ENCODE measurements at places on chromosomes 3 and 15.

DNA sequence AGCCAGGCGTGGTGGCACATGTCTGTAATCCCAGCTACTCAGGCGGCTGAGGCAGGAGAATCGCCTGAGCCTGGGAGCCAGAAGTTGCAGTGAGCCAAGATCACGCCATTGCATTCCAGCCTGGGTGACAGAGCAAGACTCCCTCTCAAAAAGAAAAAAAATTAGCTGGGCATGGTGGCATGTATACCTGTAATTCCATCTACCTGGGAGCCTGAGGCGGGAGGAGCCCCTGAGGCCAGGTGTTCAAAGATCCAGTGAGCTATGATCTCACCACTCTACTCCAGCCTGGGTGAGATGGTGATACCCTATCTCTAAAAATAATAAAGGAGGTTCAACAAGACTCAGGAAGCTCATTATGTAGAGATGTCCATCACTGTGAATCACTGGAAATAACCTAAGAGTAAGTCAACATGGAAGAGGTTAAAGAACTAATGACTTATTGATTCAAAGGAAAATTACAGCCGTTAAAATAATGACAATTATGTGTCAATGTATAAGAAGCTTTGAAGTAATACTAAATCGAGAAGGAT is 19.8 kb upstream of the RAB7A start:
- no peak for DNase-seq

GRCh38 chr3:175127075-175127662 is 268.0 kb downstream of the NAALADL2 start:
- no peak for DNase-seq

- DNase-seq: no peak
These were observed 13.6 kb downstream of the ACKR2 start for GRCh38 chr3:42822828-42823227.

DNA sequence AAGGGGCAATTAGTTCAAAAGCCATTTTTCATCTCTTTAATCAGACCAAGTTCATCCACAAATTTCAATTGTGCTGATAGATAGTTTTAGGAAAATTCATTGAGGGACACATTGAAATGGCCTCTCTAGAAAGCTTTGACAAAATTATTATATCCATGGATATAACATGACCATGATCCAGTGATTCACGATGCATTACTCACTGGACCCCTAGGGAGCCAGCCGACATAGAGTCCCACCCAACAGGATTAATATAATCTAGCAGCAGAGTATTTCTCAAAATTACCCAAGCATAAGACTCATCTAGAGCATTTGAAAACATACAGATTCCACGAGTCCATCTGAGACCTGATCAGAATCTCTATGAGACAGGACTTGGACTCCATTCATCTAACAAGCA is 100.3 kb downstream of the FRMD5 start:
- no peak for DNase-seq

DNA sequence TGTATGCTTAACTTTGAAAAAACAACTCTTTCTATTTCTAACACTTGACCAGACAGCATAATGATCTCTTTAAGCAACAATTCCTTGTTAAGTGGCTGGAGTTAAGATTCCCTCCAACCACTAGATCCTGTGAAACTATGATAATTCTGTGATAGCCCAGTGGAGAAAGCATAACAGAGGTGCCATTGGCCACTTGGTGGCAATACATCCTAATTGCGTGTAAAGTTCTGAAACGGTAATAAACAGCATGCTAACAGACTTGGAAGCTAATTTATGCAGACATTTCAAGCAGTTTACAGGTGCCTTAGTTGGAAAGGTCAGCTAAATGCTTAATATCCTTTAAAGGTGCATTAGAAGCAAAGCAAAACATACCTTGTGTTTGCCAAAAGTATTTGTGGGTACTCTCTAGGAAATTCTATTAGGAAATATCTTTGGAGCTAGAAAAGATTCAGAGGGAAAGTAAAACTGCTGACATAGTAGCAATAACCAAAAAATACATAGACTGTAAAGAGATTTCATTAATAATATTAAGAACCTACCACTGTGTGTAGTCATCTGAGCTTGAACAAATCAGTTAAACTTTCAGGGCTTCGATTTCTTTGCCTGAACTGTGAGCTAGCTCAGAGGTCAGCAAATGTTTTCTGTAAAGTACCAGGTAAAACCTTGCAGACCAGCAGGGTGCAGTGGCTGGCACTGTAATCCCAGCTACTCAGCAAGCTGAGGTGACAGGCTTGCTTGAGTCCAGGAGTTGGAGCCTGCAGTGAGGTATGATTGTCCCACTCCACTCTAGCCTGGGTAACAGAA is 19.0 kb upstream of the CSTA start:
- DNase-seq: peak; percentile 19

GRCh38 chr3:45143673-45144671 is 2.2 kb downstream of the CDCP1 start:
- no peak for DNase-seq

- DNase-seq: peak; percentile 19
These were observed 5.9 kb upstream of the ADGRG7 start for GRCh38 chr3:100603469-100603868.

DNA sequence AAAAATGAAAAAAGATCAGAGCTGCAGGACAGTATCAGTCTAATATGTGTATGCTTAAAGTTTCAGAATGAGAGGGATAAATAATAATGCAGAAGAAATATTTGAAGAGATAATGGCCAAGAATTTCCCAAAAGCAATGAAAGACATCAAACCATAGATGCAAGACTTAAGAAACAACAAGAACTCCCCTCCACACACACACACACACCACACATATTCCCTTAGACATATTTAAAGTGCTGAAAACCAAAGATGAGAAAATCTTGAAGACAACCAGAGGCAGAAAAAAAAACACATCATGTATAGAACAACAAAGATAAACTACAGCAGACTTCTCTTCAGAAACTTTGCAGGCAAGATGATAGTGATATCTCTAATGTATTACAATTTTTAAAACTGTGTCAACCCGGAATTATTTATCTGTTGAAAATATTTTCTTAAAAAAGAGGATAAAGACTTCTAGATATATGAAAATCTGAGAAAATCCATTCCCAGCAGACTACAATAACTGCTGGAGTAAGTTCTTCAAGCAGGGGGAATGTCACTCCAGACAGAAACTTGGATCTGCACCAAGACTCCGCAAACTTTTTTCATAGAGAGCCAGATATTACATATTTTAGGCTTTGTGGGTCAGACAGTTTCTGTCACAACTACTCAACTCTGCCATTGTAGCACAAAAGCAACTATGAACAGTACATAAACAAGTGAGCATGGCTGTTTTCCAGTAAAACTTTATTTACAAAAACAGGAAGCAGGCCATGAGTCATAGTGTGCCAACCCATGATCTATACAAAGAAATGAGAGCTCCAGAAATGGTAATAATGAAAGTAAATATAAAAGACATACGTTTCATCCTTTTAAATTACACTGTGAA is 223.4 kb upstream of the CGNL1 start:
- DNase-seq: no peak

GRCh38 chr15:98923171-98923570 is 84.4 kb downstream of the PGPEP1L start:
- no peak for DNase-seq

DNA sequence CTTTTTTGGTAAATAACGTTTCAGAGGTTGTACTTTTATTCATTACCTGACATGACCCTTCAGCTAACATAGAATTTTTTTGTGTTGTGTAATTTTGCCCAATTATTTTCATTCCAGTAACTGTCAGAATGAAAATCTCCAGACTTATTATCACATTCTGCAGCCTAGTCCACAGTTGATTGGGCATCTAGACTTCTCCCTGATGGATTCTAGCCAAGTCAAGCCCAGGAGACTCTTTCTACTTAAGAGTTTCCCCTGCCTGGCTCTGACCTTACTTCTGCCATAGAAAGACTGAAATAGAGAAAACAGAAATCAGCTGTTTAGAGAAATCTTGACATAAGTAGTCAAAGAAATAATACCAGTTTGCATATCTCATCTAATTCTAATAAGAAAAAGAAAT is 82.9 kb upstream of the CDAN1 start:
- DNase-seq: no peak

DNA sequence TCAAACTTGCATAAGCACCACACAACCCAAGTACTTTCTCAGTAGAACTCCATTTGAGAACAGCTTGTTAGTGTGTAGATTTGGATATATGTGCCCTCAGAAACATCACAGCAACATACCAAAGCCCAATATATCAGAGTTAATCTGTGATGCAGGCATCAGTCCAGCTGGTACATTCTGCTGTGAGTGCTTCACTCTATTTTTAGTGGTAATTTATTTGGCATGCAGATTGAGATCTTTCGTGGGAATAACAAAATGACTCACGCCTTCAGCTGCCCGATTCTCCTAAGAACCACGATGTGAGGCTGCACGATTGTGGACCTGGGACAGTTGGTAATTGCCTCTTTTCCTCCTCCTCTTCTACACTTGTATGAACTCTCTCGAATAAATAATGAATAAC is 730.7 kb downstream of the SQOR start:
- DNase-seq: no peak

DNA sequence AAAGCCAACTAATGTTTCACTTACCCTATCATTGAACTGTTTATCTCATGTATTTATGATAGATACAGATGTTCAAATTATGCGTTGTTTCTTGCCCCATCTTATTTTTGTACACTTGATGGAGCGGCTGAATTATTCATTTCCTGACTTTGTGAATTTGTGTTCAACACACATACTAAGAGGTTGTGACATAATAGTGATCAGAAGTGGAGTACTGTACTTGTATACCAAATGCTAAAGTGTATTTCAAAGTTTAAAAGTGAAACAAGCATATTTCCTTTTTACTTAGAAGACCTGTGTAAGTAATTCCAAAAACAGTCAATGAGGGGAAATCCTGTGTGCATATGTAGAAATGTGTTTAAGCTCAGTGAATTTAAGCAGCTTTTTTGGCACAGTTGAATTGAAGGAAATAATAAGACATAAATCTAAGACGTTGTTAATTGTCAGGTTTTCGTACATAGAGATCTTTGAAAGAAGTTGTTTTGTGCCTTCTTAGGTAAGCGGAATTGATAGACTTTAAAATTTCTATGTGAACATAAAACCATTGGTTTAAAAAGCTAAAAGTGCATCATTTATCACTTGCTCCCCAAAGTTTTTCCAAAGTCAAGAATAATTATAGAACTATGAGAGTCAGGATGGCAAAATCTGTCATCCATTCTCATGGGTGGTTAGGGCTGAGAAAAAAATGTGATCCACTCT is 1.9 kb downstream of the NFKBIZ start:
- no peak for DNase-seq

GRCh38 chr3:67437789-67438188 is 216.6 kb downstream of the SUCLG2 start:
- DNase-seq: no peak

GRCh38 chr3:172184106-172184822 is 144.9 kb downstream of the FNDC3B start:
- DNase-seq: no peak

GRCh38 chr3:172606021-172606420 is 82.8 kb upstream of the TNFSF10 start:
- no peak for DNase-seq

DNA sequence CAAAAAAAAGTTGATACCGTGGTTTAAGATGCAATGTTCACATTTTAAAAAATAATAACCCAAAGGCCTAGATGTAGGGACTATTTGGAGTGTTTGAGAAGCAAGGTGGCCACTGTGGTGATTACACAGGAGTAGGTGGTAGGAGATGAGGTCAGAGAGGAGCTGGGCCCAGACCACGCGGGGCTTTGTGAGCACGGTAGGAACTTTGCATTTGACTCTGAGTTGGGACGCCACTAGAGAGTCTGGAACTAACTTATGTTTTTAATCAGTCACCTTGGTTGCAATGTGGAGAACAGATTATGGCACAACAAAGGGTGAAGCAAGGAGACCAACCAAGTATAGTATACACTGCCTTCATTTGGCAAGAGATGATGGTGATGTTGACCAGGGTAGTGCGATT is 351.7 kb downstream of the MECOM start:
- DNase-seq: no peak

GRCh38 chr15:45386974-45387373 is 8.6 kb upstream of the GATM start:
- no peak for DNase-seq

GRCh38 chr3:167198949-167199600 is 181.0 kb downstream of the ZBBX start:
- no peak for DNase-seq

GRCh38 chr15:60620708-60621107 is 141.8 kb upstream of the ICE2 start:
- DNase-seq: no peak

GRCh38 chr15:33135355-33135781 is 59.1 kb downstream of the FMN1 start:
- no peak for DNase-seq

DNA sequence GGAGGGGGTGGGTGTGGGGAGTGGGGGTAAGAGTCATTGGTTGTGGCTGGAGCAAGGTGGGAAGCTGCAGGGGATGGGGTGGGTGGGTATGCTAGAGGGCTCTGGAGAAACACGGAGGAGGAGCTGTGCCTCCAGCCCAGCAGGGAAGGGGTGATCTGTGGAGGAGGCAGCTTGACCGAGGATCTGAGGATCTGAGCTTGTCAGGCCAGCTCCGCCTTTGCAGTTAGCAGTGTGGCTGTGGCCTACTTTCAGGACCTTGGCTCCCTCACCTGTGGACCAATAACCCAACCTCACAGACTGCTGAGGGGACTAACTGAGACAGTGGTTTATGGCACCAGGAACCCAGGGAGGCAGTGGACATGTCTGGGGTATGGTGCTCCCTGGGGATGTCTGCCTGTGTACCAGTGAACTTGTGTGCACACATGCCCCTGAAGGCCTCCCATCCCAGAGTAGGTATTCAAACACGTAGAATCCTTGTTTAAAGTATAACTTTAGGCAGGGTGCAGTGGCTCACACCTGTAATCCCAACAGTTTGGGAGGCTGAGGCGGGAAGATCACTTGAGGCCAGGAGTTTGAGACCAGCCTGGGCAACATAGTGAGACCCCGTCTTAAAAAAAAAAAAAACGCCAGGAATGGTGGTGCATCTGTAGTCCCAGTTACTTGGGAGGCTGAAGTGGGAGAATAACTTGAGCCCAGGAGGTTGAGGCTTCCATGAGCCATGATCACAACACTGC is 52.5 kb upstream of the LINGO1 start:
- no peak for DNase-seq

- no peak for DNase-seq
These were observed 356.4 kb downstream of the CHST2 start for GRCh38 chr3:143475981-143476380.

DNA sequence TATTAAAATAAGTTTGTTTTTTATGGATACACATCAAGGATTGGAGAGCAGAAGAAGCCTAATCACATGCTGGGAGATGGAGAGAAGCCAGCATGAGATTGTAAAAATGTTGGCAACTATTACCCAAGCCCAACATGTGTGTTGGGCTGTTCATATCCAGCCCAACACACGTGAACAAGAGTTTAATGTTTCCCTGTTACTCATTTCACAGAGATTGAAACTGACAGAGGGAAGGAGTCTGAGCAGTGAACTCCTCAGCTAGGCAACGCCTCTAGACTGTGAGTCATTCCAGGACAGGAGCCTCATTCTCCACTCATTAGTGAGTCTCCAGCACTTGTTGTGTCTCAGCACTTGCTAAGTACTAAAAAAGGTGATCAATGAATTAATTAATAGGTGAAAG is 43.2 kb upstream of the CMSS1 start:
- DNase-seq: no peak

GRCh38 chr15:63436872-63437375 is 55.3 kb upstream of the CA12 start:
- peak; percentile 90 for DNase-seq
